ENCODE measurements at places on chromosomes 3 and 15.

DNA sequence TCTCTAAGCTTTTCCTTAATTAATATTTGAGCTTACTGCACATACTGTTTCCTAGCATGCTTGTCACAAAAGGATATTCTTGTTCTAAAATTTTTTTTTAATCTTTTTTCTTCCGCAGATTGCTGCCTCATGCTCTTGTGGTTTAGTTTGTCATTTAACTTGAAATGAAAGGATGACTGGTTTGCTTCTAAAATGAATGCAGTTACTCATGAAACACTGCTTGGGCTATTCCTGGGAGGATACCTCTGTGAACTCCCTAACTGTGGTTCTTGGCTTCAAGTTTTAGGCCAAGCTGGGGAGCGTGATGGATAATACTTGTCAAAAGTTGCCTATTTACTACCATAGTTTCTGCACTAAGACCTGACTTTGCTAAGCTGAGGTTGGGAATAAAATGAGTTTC is 64.0 kb downstream of the USP13 start:
- no peak for DNase-seq

GRCh38 chr15:99506399-99506798 is 59.4 kb upstream of the MEF2A start:
- no peak for DNase-seq

DNA sequence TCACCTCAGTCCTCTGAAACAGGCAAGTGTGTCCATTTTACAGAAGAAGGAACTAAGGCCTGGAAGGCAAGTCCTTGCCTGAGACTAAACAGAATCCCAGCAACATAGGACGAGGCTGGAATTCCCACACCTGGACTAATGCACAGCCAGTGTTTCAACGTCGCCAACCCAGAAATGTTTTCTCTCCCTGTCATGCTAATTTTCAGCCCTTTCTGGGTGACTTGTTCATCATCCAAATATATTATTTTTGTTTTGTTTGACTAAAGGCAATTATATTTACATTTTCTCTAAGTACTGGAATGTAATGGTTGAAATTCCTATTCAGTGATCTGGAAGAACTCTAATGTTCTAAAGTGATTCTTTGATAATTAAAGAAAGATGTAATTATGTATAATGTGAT is 51.8 kb downstream of the BTD start:
- DNase-seq, result no peak

DNA sequence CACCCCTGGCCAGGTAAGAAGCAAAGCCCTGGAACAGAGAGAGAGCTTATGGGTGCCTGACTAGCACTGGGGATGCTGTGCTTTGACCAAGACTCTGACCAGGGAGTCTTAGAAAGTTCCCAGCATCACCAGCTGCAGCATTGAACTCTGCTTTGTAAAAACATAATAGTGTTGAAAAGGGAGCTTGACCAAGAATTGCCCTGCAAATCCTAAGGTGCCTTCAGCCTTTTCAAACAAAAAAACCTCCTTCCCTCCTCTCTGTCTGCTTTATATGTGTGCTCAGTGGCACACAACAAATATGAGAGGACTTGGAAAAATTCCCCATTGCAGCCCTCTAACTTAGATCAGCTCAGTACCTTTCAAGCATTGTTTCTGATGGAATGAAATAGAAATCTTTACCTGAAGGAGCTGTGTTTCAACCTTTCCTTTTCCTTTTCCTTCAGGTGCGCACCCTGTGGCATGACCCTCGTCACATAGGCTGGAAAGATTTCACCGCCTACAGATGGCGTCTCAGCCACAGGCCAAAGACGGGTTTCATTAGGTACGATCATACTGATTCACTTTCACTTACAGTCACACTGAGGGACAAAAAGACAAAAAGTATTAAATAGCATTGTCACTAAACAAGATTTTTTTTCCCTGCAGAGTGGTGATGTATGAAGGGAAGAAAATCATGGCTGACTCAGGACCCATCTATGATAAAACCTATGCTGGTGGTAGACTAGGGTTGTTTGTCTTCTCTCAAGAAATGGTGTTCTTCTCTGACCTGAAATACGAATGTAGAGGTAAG is 13.0 kb downstream of the THBS1 start:
- no peak for DNase-seq

DNA sequence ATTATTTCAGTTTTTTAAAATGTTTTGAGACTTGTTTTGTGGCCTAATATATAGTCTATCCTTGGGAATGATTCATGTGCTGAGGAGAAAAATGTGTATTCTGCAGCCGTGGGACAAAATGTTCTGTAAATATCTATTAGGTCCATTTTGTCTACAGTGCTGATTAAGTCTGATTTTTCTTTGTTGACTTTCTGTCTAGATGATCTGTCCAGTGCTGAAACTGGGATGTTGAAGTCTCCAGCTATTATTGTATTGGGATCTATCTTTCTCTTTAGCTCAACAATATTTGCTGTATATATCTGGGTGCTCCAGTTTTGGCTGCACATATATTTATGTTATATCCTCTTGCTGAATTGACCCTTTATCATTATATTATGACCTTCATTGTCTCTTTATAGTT is 85.2 kb downstream of the UBE2E2 start:
- DNase-seq, result no peak

GRCh38 chr15:32641517-32642059 is at the start of gene SCG5:
Gene SCG5, plus strand, starts transcription at chr15:32641710. Its CDS starts 1,883 bp downstream, at chr15:32643593.
- no peak for DNase-seq

GRCh38 chr3:65473736-65474135 is 565.0 kb downstream of the MAGI1 start:
- DNase-seq, result no peak

DNA sequence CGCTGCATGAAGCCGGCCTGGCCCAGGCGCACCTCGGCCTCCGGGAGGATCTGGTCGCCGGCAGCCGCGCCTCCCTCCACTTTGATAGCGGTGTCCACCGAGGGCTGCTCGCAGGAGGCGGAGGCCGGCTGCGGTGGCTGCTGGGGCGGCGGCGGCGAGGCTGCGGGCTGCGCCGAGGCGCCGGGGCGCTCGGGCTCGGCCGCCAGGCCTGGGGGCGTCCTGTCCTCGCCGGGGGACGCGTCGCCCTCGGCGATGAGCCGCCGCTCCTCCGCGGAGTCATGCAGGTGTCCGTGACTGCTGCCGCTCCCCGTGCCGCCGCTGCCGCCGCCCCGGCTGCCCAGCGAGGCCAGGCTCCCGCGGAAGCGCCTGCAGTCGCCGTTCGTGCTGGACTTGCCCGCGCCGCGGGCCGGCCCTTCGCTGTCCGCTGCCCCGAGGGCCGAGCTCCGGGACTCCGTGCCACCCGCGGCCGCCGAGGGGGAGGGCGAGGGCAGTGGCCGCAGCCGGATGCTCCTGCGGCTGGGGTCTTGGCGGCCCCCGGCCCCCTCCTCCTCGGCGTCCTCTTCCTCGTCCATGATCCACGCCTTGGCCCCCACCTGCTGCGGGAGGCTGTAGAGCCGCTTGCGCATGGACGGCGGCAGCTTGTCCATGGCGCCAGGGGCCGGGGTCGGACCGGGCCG is 996 bp downstream of the HCN4 start:
- DNase-seq, result no peak

DNA sequence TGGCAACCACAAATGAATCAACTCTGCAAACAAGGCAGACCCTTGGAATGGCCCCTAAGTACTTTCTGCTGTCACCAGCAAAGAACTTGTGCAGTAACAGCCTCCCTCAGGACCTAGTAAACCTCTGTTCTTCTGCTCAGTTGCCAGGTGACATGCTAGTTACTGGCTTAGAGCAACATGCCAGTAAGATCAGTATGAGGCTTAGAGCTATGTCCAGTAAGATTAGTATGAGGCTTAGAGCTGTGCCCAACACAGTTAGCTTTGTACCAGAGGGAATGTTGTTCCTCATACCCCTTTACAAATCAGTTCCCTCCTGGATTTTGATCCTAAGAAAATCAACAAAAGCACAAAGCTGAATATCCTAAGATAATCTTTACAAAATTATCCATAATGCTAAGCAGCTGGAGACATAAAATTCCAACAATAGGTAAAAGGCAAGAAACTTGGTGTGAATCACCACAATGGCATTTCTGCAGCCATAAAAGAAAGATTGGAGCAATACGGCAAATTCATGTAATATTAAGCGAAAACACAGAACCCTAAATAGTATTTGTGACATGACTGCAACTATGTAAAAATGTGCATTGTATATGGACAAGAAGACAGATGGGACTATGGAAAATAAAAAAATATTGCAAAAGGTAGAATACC is 107.3 kb upstream of the LPP start:
- DNase-seq, result no peak

DNA sequence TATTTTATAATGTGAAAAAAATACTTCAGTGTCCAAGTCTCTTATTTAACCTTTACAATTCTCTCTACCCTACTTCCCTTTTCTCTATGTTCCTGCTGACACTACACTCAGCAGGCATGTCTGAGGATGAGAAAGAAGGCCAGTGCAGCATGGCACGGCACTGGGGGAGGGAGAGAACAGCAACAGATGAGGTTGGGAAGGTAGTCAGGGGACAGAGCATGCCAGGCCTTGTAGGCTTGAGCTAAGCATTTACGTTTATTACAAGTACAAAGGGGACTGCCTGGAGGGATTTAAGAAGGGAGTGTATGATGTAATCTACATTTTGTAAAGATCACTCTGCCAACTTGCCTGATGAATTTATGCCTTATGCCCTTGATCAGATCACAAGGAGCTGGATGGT is 117.3 kb upstream of the WNT5A start:
- DNase-seq, result no peak

- no peak for DNase-seq
Observed at GRCh38 chr3:134336587-134336986, 37.7 kb downstream of the AMOTL2 start.

DNA sequence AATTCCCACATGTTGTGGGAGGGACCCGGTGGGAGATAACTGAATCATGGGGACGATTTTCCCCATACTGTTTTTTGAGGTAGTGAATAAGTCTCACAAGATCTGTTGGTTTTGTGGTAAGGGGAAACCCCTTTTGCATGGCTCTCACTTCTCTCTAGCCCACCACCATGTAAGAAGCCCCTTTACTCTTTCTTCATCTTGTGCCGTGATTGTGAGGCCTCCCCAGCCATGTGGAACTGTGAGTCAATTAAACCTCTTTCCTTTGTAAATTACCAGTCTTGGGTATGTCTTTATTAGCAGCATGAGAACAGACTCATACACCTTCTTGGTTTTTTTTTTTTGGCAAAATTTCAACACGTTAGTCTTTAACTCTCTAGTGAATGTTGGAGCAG is 18.1 kb downstream of the ARL8B start:
- DNase-seq, result no peak

DNA sequence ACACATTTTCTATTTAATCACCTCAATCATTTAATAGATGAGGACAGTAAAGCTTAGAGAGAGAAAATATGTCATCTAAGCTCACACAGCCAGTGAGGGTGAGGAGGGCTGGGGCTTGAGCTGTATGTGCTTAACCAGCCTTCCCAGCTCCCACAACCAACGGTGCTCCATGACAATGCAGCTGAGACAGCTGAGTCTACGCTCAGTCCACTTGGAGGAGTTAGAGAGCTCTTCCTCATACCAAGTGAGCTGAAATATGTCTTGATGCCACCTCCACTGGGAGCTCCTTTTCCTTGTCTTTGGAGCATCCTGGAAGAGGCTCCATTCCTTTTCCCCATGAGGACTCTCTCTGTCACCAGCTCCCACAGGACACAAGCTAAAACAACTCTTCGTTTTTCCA is 9.3 kb downstream of the HOMER2 start:
- no peak for DNase-seq

DNA sequence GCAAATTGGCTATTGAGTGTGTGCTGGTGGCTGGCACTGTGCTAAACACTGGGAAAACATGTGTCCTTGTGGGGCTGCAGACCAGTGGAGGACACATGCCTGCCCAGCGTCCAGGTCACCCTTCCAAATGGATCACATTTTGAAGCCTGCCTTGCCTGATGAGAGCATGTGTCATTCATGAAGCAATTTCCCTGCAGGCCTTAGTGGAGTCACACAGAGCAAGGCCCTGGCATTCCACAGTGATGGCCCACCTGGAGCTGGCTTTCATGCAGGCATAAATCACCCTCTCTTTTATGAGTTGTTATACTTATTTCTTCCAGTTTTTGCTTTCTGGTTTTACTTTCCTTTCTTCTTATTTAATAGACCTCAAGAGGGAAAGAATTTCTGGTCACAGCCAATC is 219.5 kb downstream of the EPHB1 start:
- DNase-seq, result no peak

GRCh38 chr3:122357828-122358702 is 25.0 kb downstream of the MIX23 start:
- no peak for DNase-seq

- no peak for DNase-seq
Observed at GRCh38 chr15:59353994-59354416, 18.7 kb downstream of the MYO1E start.

DNA sequence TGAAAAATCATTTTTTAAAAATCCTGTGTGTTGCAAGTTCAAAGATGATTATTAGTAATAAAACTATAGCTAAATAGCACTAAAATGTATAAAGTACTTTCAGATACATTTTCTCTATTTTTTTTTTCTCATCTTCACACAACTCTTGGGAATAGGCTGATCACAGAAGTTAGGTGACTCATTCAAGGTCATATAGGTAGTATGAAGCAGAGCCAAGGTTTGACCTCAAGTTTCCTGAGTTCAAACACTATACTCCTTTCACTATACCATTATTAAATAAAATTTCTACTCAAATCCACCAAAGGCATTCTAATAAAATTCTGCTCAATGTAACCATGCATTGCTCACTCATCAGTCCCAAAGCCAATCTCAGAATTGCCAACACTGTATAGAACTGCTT is 21.3 kb downstream of the FRMD5 start:
- DNase-seq, result no peak

DNA sequence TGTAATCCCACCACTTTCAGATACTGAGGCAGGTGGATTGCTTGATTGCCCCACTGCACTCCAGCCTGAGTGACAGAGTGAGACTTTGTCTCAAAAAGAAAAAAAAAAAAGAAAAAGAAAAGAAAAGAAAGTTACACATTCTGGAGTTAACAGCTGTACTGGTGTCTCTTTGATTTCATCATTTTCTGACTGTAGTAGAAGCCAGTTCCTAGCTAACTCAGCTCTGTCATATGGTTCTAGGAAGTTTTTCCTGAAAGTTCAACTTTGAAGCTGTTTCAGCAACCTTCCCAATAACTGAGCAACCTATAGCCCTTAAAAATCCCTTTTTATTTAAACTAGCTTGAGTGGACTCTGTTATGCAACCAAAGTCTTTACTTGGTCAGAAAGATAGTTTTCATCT is 104.6 kb upstream of the STRIT1 start:
- DNase-seq, result no peak

GRCh38 chr3:122310361-122310760 is 14.7 kb upstream of the CSTA start:
- no peak for DNase-seq

GRCh38 chr15:83602021-83602420 is 51.9 kb upstream of the ADAMTSL3 start:
- DNase-seq, result no peak

DNA sequence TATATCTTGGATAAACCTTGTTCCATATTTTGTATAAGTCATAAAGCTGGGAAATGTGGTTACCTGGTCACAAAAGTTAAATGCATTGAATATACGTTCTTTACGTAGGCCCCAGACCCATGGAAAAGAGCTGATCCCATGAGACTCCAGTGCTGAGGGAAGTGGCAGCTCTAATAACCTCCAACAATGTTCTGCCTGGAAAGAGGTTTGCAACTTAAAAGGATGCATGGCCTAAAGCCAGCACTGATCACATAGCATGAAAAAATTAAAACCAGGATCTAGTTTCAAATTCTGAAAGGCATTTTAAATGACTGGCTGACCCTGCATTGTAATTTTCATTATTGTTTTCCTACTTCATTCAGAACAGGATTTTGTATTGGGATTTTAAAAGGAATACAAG is 27.9 kb upstream of the STRIT1 start:
- DNase-seq, result no peak

Data from stimulated activated CD4-positive, alpha-beta T cell treated with anti-CD3 and anti-CD28 coated beads, Interleukin-4, amount 100 ng/mL, for 24 hours (primary cell).